Chondrocyte (in vitro differentiated cells): ENCODE measurements at places on chromosomes 13 and 19. TPM values are rescaled to one million over a fixed set of nuclear protein-coding genes. Genes with fewer than 3 reads are reported as not detected.

Gene CILP2
- 5.8 to 12.7 TPM (median 11.7 TPM) in 3 replicates for total RNA-seq

DNA sequence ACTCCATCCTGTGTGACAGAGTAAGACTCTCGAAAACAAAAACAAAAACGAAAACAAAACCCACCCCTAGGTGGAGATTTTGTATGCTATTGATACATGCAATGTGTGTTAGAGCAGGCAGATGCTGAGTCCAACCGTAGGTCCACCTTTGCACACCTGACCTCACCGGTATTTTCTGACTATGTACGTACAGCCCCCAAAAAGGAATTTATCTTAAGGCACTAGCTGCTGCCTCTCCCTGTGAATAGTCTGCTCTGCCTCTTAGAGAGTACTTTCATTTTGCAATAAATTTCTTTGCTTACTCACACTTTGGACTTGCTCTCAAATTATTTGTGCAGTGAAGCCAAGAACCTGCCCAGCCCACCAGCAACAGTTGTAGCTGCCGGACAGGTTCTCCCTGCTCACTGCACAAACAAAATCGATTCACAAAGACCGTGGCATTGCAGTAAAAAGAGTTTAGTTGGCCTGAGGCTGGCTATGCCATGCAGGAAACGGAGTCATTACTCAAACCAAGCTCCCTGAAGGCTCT lies 8.2 kb upstream of the ZNF77 start:
- no peak overlapping the region for H3K27ac ChIP-seq
- H3K4me1 ChIP-seq: peaks cover 14% of the 10 kb centered on the region
- H3K36me3 ChIP-seq: no peaks in the 10 kb centered on the region
- no peak overlapping the region for H3K4me3 ChIP-seq
- DNase-seq: no peak

- no peak overlapping the region for H3K4me3 ChIP-seq
- H3K4me1 ChIP-seq: no peaks in the 10 kb centered on the region
- H3K27me3 ChIP-seq: no peaks in the 10 kb centered on the region
- DNase-seq: no peak
Measured at GRCh38 chr19:12527034-12527836, 24.0 kb downstream of the ZNF564 start.

- H3K4me3 ChIP-seq: no peak overlapping the region
- H3K27ac ChIP-seq: no peak overlapping the region
- H3K36me3 ChIP-seq: no peaks in the 10 kb centered on the region
Measured at GRCh38 chr19:43776286-43776685, 4.5 kb downstream of the KCNN4 start.

DNA sequence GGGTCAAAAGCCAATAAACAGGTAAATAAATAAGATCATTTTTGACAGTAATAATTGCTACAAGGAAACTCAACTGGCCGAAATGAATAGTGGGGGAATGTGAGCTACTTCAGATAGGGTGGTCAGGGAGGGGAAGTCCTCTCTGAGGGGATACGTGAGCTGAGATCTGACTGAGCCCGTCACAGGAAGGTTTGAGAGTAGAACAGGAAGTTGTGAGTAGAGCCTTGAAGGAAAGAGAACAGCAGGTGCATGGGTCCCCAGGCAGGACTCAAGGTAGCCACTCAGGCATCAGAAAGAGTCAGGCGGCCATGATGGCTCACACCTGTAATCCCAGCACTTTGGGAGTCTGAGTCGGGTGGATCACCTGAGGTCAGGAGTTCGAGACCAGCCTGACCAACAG lies 6.3 kb downstream of the IRGQ start:
- peaks cover 26% of the 10 kb centered on the region for H3K36me3 ChIP-seq
- H3K27me3 ChIP-seq: no peaks in the 10 kb centered on the region
- H3K4me1 ChIP-seq: peaks cover 18% of the 10 kb centered on the region
- no peak overlapping the region for H3K27ac ChIP-seq
